ENCODE measurements at places on chromosomes 12 and 14.

DNA sequence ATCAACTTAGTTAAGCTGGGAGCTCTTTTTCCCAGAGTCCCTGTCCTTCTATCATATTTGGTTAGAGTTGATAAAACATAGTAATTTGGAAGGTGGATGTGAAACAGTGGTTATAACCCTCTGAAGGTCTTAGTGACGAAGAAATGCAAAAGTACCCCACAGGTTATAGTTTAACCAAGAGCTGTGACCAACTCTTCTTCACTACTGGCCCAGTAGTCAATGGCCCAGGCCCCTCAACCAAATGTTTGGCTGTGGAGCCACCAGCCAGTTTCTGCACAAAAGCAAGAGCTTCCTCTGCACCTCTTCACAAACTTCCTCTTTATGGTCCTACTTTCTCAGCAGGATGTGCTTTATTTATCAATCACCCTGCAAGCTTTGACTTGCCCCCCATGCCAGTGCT, 132.6 kb downstream of the BMP4 start:
- DNase-seq, result no peak

GRCh38 chr12:22684140-22685118, 59.5 kb downstream of the ETNK1 start:
- no peak for DNase-seq

DNA sequence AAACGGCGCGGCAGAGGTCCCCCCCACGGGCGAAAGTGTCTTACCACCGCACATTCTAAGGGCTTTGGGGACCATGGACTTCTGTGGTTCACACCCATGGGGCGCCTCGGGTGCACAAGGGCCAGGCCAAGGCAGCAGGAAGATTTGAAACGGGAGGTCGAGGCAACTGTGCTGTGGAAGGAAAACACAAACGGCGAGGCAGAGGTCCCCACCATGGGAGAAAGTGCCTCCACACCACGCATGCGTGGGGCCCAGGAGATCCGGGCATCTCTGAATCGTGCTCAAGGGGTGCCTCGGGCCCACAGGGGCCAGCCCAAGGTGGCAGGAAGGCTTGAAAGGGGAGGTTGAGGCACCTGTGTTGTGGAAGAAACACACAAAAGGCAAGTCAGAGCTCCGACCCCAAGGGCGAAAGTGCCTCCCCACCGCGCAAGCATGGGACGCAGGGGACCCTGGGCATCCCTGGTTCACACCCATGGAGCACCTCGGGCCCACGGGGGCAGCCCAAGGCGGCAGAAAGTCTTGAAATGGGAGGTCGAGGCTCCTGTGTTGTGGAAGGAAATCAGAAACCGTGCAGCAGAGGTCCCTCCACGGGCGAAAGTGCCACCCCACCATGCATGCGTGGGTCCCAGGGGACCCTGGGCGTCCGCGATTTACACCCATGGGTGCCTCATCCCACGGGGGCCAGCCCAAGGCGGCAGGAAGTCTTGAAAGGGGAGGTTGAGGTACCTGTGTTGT, 371.0 kb downstream of the ALG10 start:
- DNase-seq, result no peak

DNA sequence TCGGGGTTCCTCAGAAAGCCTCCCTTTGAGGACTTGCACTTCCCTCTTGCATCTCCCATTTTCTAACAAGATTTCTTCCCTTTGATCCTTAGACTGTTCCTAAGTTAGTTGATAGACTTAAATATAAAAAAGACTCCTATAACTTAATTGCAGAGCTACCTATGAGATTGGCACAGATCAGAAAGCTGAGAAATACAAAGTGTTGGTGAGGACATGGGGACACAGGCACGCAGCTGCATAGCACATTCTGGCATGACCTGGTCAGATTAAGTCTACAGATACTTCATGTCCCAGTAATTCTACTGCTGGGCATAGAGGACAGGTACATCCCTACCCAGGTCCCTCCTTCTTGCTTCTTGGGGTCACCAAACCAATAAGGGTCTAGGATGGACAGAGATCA, 141.7 kb upstream of the LHX5 start:
- no peak for DNase-seq

DNA sequence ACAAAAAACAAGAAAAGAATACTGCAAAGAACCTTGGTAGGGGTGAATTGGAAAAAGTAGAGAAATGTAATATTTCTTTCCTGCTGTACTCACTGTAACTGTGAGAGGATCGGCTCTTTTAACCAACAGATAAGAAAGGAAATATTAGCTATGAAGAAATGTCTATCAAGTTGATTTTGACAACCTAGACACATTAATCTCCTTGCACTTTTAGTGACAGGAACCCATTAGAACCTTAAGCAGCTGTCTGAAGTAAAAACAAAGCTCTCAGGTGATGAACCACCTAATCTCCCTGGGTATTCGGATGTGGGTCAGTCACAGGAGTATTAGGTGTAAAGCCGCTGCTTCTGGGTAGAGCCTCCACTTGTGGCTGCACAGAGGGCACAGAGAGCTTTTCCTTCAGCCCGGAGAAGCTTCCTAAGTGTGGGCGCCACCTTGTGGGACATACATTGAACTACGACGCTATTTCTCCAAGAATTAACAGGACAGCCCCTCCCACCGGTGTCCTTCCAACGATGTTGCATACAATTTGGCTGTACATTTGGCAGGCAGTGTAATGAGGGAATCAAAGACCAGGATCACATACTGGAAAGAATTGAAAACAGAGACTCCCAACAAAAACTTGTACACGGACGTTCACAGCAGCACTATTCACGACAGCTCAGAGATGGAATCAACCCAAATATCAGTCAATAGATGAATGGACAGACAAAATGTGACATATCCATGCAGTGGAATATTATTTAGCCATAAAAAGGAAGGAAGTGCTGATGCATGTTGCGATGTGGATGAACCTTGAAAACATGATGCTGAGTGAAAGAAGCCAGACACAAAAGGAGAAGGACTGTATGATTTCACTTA, 28.9 kb upstream of the MAPKAPK5 start:
- DNase-seq, result peak; percentile 42

- no peak for DNase-seq
Observed at GRCh38 chr12:22333713-22334409, 646 bp downstream of the ST8SIA1 start.

DNA sequence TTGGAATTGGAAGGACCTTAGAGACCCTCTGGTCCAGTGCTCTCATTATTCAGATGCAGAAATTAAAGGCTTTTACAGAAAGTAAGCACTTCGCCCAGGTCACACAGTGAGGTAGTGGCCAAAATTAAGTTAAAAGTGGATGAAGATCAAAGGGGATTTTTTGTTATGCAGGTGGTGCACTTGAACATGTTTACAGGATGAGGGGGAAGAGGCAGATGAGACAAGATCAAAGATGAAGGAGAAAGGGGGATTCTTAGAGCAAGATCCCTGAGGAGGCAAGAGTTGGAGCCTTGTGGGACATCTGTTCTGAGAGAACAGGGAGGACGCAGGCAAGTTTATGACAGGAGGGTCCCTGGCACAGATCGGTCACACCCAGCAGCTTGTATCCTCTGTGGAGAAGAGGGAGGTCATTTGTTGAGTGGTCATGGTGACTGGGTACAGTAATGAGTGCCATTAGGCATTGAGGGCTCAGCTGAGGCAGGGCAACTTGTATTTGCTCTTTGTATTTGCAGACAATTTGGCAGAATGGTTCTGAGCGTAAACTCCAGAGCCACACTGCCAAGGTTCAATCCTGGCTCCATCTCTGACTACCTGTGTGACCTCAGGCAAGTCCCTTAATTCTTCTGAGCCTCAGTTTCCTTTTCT, 84.0 kb downstream of the BORCS5 start:
- no peak for DNase-seq

DNA sequence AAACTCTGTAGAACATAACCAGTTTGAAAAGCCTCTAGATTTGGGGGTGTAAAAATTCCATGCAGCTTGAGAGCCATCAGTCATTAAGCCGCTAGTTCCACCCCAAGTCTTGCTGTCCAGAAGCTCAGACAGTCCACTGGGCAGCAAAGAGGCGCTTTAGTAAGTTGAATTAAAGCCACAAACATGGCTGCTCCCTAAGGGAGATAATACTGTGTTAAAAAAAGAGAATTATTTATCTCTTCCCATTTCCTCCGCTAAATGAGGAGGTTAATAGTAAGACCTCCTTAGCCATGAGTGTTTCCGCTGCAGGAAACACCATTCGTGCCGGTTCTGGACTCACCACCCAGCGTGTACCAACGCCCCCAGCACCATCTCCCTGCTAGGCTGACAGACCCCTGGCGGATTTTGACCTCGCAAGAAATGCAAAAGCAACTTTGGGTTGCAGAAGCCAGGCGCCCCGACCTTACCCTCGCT, 536 bp downstream of the TM7SF3 start:
- DNase-seq, result no peak

- DNase-seq, result no peak
Observed at GRCh38 chr14:81220580-81220829, 254 bp downstream of the GTF2A1 start.

DNA sequence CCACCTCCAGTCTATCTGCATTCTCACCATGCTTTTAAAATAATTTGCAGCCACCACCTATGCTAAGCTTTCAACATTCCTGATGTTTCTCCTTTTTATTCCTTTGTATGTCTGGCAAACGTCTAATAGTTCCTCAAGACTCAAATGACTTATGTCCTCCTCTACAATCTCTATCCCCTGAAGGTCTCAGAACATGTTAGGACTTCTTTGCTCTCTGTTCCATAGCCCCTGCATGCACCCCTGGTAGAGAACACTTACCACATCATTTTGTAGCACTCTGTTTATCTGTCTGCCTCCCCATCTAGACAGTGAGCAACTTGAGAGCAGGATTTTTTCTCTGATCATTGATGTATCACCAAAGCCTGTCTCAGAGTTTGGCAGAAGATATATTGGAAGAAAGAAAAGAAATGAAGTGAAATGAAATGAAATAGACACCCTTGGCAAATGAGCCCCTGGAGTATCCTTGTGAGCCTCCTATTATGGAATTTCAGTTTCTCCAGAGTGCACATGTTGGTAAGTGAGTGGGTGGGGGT, 1231.2 kb upstream of the FLRT2 start:
- DNase-seq, result no peak

GRCh38 chr12:101761350-101761749, 22.1 kb upstream of the SYCP3 start:
- no peak for DNase-seq

GRCh38 chr12:63894132-63894531, 49.6 kb downstream of the SRGAP1 start:
- no peak for DNase-seq

DNA sequence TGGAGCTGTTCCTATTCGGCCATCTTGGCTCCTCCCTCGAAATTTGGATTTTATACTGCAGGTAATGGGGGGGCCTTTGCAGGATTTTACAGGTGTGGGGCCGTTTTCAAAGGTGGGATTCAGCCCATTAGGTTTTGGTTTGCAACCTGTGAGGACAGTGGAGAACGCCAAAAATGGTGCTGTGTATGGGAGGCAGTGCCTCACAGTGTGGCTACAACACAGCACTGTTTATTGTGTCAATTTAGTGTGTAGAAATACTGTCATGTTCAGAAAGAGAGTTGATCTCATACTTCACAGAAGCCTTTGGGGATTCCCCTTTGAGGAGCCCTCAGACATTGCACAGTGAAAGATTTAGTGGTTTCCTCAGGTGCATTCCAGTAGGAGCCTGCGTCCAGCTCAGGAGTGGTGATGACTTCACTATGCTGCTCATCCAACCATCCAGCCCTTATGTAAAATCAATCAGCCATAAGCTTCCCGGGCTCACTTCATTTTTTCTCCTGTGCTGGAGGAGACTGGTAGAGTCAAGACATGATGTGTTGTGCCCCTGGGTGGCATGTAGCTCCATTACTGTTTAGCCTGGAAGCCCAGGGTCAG, 92.7 kb upstream of the PRMT8 start:
- DNase-seq, result no peak

DNA sequence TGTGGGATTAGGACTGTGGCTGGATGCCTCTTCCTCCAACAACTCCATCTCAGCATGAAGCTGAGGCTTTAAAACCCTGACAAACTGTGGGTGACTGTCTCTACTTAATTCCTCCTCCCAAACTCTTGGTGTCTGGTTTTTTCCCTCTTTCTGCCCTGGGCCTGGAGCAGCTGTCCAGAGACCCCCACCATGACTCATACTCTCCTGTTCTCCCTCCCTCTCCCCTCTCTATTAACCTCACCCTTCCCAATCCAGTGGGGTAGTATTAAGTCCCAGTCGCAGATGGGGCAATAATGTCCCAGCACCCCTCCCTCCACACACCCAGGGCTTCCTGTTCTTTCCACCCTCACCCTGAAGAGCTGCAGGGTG, 2.0 kb upstream of the DNAJC14 start:
- DNase-seq, result no peak

DNA sequence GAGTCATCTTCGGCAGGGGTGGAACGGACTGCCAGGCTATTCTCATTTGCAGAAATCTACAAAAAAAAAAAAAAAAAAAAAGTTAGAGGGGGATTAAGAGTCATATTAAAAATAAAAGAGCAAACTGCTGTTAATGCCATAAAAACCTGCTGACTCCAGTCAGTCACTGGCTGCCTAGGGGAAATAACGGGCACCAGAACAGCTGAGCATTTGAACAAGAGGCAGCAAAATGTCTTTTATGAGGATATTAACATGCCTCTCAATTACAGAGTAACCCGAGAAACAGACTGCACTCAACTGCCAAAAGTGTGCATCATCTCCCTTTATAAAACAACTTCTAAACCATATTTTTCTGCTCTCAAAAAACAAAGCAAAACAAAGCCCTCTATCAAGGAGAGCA, 28.7 kb upstream of the CERS5 start:
- no peak for DNase-seq

DNA sequence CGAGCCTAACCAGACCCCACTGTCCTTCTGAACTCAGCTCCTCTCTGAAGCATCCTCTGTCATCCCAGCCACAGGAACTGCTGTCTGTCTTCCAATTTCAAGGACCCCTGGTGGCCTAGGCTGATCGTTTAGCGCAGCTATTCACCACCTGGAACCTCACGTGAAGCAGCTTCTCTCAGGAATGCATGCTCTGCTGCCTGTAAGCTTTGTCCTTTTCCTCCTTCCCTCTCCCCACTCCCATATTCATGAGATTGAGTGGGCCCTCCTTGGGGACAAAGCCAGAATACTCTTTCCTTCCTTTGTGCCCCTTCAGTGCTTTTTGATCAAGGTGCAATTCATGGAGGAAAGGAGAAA, 17.2 kb downstream of the DPF3 start:
- no peak for DNase-seq

DNA sequence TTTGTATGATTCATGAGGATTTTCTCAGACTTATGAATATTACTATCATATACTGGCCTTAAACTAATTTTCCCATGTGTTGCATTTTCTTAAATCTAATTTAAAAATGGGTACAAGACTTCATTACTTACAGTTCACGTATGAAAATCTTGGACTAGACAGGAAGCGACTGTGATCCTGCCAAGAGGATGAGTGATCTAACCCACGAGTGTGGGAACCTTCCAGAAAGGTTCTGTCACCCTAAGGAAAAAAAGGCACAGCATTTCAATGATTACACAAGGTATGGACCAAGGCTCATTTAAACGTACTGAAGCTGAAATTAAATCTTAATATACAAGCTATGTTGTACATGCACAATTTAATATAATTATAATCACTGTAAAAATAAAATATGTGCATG, 293.5 kb upstream of the DIO2 start:
- no peak for DNase-seq

GRCh38 chr14:76227450-76228050, 75.8 kb downstream of the GPATCH2L start:
- DNase-seq, result no peak

Measured in stimulated activated CD4-positive, alpha-beta T cell treated with anti-CD3 and anti-CD28 coated beads, Interleukin-2, amount 100 ng/mL, for 4 hours (primary cell).